ENCODE measurements at places on chromosomes 1 and 21.

DNA sequence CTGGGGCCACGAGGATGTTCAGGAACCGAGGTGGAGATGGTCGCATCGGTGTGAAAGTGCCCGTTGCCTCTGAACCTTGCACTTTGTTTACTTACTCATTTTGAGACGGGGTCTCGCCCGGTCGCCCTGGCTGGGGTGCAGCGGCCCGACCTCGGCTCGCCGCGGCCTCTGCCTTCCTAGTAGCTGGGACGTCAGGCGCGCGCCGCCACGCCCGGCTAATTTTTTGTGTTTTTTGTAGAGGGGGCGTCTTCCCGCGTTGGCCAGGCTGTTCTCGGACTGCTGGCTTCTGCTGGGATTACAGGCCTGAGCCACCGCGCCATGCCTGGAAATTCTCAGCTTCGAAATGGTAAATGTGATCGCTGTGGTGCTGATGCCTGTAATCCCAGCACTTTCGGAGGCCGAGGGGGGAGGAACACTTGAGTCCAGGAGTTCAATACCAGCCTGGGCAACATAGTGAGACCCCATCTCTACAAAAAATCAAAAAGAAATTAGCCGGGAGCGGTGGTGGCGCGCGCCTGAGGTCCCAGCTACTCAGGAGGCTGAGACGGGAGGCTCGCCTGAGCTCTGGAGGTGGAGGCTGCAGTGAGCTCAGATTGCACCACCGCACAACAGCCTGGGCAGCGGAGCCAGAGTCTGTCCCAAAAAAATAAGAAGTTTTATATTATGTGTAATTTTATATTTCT lies 684 bp upstream of the MRPL20 start:
- peak; percentile 24 for DNase-seq

GRCh38 chr21:32604464-32604863 lies 7.7 kb downstream of the CFAP298 start:
- no peak for DNase-seq

- no peak for DNase-seq
Observed at GRCh38 chr1:207029701-207030521, 2.6 kb downstream of the C1orf116 start.

DNA sequence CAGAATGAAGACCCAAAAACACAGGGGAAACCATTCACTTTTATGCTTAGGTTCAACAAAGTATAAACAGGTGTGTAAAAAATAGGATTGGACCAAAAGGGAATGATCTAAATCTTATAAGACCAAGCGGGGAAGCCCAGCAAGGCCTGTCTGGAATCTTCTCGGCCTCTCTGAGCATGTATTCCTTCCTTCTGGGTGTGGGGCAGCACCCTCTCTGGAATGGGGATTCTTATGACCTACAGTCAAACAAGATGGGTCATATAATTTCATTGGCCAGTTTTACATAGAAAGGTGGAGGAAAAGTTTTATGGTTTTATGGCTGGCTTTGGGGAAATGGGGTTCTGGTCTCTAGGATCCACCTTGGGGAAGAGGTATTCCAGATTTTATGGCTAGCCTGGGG lies 11.2 kb downstream of the KCNK1 start:
- no peak for DNase-seq

GRCh38 chr1:1021010-1021919 lies 1.3 kb downstream of the AGRN start:
- no peak for DNase-seq

DNA sequence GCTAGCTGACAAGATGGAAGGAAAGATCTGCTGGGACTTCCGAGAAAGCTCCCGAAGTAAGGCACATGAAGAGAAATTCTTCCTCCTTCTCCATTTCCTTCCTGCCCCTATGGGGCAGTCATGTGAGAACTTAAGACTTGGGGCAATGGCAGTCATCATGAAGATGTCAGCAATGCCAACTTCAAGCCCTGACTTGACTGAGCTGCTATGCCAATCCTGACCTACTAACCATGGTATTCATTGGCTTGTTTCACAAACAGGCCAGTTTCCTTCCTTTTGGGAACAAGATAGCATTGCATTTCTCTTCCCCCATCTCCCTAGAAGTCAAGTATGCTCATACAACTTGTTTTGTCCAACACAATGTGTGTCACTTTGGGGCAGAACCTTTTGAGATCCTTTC lies 25.5 kb downstream of the GRIK1 start:
- no peak for DNase-seq

Measured in CD4-positive, alpha-beta T cell treated with Interleukin-21 for 1 hour (primary cell).